ENCODE measurements at places on chromosomes 7 and 10.

GRCh38 chr10:108861181-108861754 lies 1062.0 kb downstream of the XPNPEP1 start:
- DNase-seq = no peak

DNA sequence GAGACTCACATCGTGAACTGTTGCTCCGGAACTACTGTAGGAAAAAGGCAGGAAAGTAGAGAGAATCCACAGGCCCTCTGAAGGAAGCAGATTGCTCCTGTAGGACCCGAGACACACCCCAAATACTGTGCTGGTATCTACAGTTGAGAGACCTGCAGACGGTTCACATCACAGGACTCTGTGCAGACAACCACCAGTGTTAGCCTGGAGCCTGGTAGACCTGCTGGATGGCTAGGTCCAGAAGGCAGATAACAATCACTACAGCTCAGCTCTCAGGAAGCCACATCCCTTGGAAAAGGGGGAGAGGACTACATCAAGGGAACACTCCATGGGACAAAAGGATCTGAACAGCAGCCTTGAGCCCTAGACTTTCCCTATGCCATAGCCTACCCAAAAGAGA lies 311.8 kb upstream of the PRKCQ start:
- no peak for DNase-seq

DNA sequence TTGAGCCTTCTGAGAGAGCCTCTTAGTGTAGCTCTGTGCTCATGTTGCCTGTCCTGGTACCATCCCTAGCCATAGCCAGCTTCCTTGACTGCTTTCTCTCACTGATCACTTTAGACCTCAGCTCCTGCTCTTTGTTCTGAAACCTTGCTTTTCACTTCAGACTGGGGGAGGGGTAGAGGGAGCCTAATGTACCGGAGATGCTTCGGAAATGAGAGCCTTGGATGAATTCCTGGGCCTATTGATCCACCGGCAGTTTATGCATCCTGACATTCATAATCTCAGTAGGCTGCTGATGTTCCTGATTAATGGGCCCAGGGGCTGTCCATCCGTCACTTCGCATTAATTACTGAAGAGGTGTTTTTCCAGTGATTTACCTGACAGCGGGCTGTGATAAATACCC lies 38.8 kb downstream of the R3HCC1L start:
- DNase-seq = no peak

DNA sequence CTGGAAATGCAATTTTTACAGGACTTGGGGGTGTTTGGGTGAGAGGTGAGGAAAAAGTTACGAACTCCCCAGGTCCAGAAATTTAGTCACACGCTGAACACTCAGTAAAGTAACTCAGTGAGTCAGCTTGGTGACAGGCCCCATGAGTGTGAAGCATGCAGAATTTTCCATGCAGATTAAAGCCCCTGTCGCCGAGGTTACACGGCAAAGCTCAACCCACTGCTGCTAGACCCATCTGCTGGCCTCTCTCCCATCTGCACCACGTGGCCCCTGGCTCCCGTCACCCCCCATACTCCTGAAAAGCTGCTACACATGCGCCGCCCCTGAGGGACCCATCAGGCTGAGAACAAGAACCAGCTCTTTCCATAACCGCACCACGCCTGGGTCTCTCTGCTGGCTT lies 7.0 kb upstream of the MMP21 start:
- no peak for DNase-seq

- no peak for DNase-seq
Measured at GRCh38 chr7:30178748-30179436, 44.1 kb downstream of the MTURN start.

GRCh38 chr10:119642556-119643111 lies 8.5 kb upstream of the BAG3 start:
- no peak for DNase-seq

GRCh38 chr7:142513178-142513955 lies 235.9 kb upstream of the PRSS1 start:
- no peak for DNase-seq

GRCh38 chr7:16712916-16713315 lies 40.6 kb upstream of the TSPAN13 start:
- DNase-seq = no peak

DNA sequence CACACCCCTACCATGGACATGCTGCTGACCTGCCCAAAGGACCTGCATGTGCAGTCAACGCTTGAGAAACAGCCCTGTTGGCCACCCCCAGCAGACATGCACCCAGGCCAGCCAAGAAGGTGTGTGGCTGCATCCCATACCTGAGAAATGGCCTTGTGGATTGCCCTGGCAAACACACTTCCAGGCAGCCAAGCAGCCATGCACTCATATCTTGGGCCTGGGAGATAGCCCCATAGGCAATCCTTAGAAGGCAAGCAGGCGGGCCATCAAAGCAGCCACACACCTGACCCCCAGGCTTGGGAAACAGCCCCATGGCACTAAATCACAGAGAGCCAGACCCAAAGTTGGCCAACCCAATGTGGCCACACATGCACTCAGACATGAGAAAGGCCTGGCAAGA lies 4.9 kb upstream of the AKR1B1 start:
- DNase-seq = no peak

DNA sequence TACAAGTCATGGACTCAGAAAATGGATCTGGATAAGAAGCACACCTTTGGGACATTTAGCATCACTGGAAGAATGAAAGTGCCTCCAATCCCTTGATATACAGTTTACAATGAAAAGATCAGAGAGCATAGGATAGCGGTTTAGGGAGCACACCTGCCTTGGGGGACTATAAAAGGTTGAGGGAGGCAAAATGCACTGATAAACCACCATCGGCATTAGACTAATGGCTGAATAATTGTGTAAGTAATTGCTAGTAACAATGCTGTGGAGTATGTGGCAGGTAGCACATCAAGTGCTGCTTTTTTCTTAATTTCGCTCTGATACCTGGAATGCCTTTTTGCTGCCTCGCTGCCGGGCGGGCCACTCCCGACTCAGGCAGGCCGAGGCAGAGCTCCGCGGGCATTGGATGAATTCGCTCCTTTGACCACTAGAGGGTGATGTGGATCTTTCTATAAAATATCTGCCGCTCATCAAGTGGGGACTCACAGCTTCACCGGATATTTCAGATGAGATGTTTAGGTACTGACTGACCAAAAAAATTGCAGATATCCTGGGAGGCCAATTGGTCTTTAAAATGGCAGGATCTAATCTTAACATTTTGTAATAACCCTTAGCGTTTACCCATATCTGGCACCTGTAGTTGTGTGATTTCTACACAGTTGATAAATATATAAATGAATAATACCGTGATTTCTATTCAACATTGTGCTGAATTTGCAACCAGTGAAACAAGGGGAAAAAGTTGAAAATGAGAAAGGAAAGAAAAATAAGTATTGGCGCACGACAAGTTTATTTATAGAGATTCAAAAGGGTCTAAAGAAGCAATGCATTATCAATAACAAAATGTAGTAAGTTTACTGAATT lies 116.8 kb upstream of the PRSS1 start:
- DNase-seq = no peak

DNA sequence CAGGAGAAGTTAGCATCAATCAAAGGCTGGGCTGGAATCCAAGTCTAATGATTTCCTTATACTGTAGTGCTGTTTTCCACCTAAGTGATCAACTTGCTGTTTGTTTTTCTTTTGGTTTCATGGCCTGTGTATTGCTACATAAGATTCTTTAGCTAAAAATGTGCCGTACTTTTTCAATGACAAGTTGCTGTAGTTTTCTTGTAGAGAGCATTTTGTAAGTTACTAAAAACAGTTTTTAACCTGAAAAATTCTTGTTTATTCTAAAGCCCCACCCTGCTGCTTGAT lies 1.3 kb downstream of the HELLS start:
- no peak for DNase-seq

DNA sequence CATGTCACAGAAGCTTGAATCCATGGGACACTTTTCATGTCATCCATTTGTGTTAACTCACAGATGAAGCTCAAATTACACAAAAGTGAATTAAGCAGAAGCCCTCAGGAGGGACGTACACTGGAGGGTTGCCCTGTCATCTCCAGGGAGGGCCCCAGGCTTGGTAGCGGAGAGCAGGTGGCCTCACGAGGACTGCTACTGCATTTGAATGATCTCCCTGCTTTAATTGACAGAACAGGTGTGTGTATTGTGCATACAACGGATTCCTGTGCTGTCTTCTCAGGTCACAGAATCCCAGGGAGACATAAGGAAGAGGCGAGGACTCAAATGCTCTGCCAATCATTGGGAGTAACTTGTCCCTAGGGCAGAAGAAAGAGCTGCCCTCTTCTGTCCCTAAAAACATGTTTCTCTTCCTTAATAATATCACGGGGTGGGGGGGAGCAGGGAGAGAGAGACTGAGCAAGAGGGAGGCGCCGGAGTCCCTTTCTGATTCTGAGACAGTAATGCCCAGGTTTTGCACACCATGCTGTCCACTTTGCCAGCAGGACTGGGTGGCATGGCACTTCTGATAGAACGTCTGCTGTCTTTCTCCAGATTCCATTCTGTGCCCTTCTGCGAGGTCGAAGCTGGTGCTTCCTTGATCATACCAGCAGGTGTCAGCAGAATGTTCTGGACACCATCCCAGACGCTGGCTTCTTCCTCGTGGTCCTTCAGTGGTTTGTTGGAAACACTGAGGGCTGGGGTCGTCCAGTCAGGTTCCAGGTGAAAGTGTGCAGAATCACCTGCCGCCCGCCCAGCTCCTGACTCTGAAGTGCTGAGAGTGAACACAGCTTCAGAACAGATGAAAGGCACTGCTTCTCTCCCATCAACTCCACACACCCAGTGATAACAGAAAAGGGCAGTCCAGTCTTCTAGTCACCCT lies 26.2 kb upstream of the RASGEF1A start:
- DNase-seq = peak; percentile 40

DNA sequence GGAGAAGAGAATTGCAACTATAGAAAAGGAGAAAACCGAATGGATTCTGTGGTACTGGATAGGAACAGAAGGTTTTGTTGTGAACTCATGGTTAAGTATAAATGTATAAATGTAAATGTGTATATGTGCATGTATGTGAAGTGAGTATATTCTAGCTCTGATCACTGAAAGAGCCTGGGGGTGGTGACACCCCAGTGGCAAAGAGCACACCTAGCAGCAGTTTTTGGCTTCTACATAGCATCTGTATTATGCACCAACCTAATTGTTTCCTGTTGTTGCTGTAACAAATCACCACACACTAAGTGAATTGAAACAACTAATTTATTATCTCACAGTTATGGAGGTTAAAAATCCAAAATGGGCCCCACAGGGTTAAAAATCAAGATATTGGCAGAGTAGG lies 455.4 kb downstream of the RPS24 start:
- no peak for DNase-seq

GRCh38 chr10:22658745-22659410 lies 55.5 kb downstream of the PIP4K2A start:
- DNase-seq = no peak

DNA sequence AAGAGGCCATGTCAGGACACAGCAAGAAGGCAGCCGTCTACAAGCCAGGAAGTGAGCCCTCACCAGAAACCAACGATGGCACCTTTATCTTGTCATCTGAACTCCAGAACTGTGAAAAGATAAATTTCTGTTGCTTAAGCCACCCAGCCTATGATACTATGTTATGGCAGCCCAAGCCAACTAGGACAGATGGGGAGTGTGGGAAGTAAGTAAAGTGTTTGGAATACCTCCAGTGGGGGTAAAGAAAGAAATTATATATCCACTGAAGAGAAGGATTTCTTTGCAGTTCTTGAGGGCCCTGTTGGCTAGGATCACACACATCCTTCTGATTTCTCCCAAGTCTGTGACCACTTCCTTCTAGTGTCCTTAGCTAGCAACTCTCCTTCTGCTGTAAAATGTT lies 384.4 kb downstream of the TNS3 start:
- no peak for DNase-seq

DNA sequence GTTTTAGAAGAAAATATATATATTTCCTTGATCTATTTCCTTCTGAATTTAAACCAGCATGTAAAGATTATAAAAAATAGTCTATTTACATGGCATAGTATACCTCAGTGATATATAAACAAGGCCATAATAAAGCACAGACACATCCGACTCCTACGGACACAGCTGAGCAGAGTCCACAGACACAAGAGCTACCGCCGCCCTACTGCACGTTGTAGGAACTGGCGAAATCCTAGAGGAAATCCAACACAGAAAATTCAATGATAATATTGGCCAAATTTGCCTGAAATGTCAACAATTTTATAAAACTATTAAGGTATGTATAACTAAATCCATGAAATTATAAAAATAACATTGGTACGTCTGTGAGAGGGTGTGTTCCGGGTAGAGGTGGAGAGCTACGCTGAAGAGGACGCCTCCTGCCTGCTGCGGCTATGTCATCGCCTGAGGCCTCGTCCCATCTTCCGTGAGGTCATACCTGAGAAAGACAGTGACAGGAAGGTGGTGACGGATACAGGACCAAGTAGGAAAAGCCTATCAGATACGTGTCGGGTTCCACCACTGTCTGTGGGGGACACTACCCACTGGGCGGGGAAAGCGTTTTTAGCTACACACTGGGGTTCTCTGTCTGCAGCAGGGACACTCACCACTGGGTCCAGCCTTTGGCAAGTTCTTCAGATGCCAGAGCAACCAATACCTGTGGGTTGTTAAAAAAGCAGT lies 29.3 kb upstream of the NCAPG2 start:
- DNase-seq = no peak

DNA sequence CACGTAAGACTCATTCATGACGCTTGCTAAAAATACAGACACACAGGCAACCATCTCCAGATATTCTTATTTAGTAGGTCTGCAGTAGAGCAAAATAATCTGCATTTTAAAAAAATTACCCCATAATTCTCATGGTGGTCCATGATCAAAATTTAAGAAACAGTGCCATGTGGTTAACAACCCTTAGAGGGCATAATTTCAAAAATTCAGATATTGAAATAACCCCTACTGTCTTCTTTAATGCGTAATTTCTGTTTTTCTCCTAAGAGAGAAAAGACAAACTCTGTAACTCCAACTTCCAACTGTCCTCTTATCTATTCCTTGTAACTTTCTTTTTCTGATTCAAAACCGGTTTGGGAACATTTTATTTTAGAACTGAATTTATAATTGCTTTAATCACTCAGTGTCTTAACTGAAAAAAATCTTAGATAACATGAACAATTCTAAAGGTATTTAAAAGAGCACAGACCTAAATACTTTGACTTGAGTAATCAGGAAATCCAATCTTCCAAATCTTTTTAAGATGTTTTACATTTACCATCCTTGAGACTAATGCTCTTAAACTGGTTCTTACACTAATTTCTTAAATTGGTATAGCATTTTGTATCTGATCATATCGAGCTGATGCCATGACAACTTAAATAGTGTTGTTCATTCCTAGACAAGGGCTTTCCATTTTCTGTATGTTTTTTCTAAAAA lies 148.0 kb downstream of the GALNT11 start:
- DNase-seq = no peak

DNA sequence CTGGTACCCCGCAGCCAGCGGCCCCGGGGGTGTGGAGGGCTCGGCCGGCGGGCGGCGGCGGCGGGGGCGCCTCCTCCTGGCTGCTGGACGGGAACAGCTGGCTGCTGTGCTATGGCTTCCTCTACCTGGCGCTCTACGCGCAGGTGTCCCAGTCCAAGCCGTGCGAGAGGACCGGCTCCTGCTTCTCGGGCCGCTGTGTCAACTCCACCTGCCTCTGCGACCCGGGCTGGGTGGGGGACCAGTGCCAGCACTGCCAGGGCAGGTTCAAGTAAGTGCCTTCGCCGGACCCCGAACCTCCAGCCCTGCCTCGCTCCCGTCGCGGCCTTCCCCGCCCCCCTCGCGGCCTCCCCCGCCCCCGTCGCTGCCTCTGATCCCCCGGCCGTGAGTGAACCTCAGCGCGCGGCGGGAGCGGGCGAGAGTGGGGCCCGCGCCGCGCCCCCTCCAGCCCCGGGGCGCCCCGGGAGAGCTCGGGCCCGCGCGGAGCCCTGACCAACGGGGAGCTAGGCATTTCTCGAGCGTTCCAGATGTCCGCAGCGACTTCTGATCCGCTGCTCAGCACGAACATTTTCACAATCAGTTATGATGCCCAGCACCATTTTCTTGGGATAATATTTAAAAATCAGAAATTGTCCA lies 727 bp downstream of the ATRNL1 start:
- DNase-seq = no peak
